Thoracic aorta (tissue), 2 donors: ENCODE measurements at places on chromosomes 5 and 9.

DNA sequence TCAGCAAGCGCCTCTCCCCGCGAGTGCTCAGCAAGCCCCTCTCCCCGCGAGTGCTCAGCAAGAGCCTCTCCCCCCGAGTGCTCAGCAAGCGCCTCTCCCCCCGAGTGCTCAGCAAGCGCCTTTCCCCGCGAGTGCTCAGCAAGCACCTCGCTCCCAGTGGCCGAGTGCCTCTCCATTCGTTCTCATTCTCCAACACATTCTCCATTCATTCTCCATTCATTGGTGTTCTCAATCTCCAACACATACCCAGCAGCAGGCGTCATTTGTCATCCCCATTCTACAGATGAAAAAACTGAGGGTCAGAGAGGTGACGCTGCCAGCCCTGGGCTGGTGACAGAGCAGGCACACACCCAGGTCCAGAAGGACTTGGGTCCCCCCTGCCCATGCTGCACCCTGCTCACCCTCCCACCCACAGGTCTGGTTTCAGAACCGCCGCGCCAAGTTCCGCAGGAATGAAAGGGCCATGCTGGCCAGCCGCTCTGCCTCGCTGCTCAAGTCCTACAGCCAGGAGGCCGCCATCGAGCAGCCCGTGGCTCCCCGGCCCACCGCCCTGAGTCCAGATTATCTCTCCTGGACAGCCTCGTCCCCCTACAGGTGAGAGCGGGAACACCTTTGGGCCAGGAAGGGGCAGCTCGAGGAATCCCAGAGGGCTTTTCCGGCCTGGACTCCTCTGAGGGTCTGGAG lies 32.5 kb downstream of the PTGES start:
- no peaks in the 10 kb centered on the region for H3K27me3 ChIP-seq
- DNase-seq = no peak
- H3K4me1 ChIP-seq = peaks cover 18% of the 10 kb centered on the region
- H3K4me3 ChIP-seq = no peak overlapping the region
- peaks cover 13% of the 10 kb centered on the region for H3K36me3 ChIP-seq

GRCh38 chr9:129458155-129458661 lies 162.7 kb downstream of the C9orf50 start:
- H3K36me3 ChIP-seq = no peaks in the 10 kb centered on the region
- no peaks in the 10 kb centered on the region for H3K27me3 ChIP-seq
- H3K27ac ChIP-seq = peak overlapping the region; percentile 75
- DNase-seq = no peak
- H3K4me3 ChIP-seq = no peak overlapping the region

DNA sequence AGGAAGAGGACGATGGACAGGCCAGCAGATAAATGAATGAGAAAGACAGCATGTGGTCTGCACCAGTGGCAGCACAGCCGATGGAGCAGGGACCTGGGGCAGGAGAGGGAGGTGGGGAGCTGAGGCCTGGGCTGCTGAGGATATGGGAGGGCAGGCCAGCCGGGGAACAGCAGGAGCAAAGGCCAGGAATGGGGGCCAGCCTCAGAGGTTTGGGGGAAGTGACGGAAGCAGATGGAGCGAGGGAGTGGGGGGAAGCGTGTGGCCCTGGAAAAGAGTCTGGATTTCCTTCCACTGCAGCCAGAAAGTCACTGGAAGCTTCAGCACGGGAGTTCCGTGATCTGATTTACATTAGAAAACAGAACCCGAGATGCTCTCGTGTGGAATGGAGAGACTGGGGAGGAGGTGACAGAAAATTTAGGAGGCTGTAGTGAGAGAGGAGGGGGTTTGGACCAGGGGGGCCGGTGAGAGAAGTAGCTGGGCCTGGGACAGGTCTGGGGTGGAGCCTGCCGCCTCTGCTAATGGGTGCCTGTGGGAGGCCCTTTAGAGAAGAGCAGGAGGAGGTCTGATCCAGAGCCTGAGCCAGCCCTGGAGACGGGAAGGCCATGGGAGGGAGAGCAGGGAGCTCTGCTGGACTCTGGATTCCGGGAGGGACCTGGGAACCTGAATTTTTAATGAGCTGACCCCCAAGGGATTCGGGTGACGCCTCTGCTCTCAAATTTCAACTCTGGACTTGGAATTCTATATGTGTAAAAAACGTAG lies 65.4 kb downstream of the TSPAN17 start:
- no peaks in the 10 kb centered on the region for H3K27me3 ChIP-seq
- no peaks in the 10 kb centered on the region for H3K36me3 ChIP-seq
- H3K4me1 ChIP-seq = no peaks in the 10 kb centered on the region

DNA sequence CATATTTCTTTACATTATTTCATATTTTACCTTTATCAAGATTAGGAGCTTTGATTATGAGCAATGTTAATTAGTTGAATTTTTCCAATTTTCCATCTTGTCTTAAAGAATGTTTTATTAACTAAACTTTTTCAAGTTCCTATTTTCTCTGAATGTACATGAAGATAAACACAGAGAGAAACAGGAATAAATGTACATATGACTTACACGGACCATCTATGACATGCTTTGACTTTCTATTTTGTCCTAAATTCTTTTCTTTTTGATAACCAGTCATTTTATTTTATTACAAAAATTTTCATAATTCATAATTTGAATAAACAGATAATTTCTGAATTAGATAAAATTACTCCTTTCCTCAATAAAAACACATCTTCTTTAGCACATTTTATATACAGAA lies 1038.8 kb upstream of the ARRDC3 start:
- DNase-seq = no peak
- no peak overlapping the region for H3K27ac ChIP-seq
- no peaks in the 10 kb centered on the region for H3K36me3 ChIP-seq
- no peaks in the 10 kb centered on the region for H3K27me3 ChIP-seq

DNA sequence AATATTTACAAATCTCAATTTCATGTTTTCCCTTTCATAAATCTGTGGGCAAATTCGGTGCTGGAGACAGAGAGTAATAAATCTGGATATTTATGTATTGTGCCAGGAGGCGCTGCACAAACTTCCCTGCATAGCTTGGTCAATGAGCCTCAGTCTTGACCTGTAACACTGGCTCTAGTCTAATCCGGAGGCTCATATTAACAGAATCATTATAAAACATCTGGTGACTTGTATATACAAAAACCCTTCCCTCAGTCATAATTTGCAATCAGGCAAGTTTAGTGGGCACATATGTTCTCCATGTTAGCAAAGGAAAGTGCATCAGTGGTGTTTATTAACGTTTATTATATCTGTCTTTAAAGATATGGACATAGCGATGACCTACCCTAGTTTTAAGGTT lies 104.0 kb upstream of the BNC2 start:
- no peaks in the 10 kb centered on the region for H3K36me3 ChIP-seq
- DNase-seq = no peak
- no peaks in the 10 kb centered on the region for H3K27me3 ChIP-seq
- no peaks in the 10 kb centered on the region for H3K4me1 ChIP-seq
- H3K4me3 ChIP-seq = no peak overlapping the region

DNA sequence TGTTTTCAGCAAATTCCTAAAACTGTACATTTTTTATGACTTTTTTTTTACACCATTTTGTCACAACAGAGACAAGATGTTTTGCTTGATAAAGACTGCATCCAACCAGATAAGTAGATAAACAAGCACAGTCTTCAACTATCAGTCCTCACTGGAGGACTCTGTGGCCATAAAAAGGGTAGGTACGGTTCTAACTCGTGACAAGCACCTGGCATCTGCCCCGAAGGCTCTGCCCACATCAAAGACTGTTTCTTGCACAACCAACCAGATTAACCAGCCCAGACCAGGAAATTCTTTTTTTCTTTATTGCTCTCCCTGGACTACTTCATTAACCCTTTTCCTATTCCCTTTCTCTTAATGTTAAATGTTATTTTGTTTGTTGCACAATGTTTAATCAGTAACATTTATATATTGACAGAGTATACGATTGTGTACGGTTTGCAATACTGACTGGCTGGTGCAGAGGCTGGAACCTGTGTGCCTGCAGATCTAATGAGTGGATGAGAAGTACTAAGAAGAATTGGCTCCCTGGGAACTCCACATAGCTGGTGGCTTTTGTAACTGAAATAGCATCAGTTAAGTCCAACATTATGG lies 74.1 kb downstream of the SERINC5 start:
- no peaks in the 10 kb centered on the region for H3K27me3 ChIP-seq
- no peak overlapping the region for H3K4me3 ChIP-seq
- H3K4me1 ChIP-seq = no peaks in the 10 kb centered on the region
- no peaks in the 10 kb centered on the region for H3K36me3 ChIP-seq
- no peak for DNase-seq
- H3K27ac ChIP-seq = no peak overlapping the region
